Natural killer cell (primary cell): ENCODE measurements at places on chromosomes 3 and 15. TPM values are rescaled to one million over a fixed set of nuclear protein-coding genes. Genes with fewer than 3 reads are reported as not detected.

DNA sequence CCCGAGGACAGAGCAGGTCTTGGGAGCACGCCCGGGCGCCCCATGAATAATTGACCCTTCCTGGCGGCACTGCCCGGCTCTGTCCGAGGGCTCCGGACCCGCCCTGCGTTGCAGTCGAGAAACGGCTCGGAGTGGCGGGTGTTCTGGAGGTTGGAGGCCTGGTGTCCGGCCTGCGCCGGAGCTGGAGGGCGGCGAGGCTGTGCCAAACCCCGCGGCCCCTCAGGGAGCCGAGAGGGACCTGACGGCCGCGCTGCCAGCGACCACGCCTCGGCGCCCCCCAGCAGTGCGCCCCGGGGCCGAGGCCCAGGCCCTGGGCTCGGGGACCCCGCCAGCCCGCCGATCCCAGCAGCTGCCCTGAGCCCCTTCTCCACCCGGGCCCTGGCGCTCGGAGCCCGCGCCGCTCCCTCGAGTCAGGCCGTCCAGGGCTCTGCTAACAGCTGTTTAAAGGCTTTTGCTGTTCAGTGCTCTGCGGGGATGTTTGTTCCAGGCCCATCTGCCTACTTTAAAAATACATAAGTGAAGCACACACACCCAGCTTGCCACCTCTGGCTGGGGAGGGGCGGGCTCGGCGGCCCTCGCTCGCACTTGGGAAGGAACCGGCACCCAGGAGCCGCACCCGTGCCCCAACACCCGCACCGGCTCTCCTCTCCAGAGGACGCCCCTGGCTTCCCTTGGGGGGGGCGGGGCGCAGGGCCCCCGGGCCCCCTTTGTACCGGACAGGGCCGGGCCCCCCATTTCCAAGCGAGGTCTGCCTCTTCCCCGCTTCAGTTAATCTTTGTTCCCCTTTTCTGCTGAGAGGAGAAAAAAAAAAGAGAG is 730 bp upstream of the ZNF710 start:
- peak overlapping the region; percentile 89 for H3K4me3 ChIP-seq
- DNase-seq = peak; percentile 37
- no peaks in the 10 kb centered on the region for H3K36me3 ChIP-seq
- H3K27me3 ChIP-seq = no peaks in the 10 kb centered on the region

- DNase-seq = no peak
- H3K27ac ChIP-seq = no peak overlapping the region
- no peak overlapping the region for H3K4me3 ChIP-seq
- no peaks in the 10 kb centered on the region for H3K36me3 ChIP-seq
Measured at GRCh38 chr3:14209581-14210289, 31.1 kb downstream of the LSM3 start.

GRCh38 chr3:64673159-64673715 is 14.6 kb downstream of the ADAMTS9 start:
- no peak overlapping the region for H3K27ac ChIP-seq
- no peaks in the 10 kb centered on the region for H3K27me3 ChIP-seq
- DNase-seq = no peak

DNA sequence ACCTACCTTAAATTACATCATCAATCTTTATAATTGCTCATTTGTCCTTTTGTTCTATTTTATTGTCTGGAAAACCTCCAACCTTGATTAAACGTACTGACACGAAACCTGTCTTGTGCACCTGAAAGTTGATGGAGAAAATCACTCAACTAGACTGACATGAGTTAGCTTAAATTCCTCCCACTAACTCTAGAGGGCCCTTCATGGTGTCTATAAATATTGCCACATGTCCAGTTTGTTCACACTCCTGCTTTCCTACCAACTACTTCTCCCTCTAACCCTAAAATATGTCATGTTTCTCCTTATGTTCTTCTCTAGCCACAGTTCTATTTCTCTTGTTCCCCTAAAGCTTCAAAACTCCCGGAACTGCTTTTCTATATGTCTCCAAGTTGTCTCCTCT is 59.8 kb upstream of the SGO1 start:
- no peak for DNase-seq
- no peaks in the 10 kb centered on the region for H3K27me3 ChIP-seq
- H3K4me1 ChIP-seq = no peaks in the 10 kb centered on the region
- no peaks in the 10 kb centered on the region for H3K36me3 ChIP-seq
- no peak overlapping the region for H3K27ac ChIP-seq
- no peak overlapping the region for H3K4me3 ChIP-seq

- no peak for DNase-seq
- H3K27ac ChIP-seq = no peak overlapping the region
- no peaks in the 10 kb centered on the region for H3K27me3 ChIP-seq
- H3K36me3 ChIP-seq = peaks cover 19% of the 10 kb centered on the region
- no peak overlapping the region for H3K4me3 ChIP-seq
- no peaks in the 10 kb centered on the region for H3K4me1 ChIP-seq
Measured at GRCh38 chr3:167723025-167723512, 11.6 kb downstream of the PDCD10 start.

DNA sequence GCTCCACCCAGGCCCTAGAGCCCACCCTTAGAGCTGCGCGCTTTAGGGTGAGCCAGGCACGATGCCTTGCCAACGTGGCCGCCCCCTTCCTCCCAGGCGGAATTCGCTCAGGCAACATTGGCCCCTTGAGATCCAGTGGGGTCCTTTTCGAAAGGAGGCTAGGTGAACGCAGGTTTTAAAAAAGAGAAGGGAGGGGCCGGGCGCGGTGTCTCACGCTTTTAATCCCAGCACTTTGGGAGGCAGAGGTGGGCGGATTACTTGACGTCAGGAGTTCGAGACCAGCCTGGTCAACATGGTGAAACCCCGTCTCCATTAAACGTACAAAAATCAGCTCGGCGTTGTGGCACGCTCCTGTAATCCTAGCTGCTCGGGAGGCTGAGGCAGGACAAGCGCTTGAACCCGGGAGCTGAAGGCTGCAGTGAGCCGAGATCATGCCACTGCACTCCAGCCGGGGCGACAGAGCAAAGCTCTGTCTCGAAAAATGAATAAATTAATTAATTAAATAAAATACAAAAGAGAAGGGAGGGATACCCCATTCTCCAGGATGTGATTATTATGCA is 984 bp upstream of the RPP25 start:
- no peaks in the 10 kb centered on the region for H3K36me3 ChIP-seq
- peaks cover 33% of the 10 kb centered on the region for H3K4me1 ChIP-seq
- H3K4me3 ChIP-seq = peak overlapping the region; percentile 26

DNA sequence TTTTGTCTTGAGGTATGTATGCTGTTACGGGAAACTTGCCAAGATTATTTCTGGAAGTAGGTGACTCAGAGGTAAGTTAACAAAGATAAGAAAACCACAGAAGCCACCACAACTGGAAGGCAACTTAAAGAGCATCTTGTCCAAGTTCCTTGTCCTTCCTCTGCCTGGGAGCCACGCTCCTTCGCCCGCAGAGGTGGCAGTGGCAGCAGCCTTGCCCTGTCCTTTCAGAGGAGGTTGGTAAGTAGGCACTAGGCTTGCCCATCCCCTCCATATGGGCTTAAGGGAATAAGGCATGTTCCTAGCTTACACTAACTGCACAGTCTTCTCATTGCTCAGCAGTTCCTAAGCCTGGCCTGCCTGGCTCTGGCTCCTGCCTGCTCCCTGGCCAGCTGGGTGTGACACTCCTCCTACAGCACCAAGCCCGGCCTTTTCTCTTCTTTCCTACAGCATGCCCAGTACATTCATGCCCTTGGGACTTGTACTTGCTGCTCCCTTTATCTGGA is 48.0 kb upstream of the RAB6B start:
- no peaks in the 10 kb centered on the region for H3K27me3 ChIP-seq
- peaks cover 11% of the 10 kb centered on the region for H3K4me1 ChIP-seq
- no peak for DNase-seq
- H3K4me3 ChIP-seq = no peak overlapping the region
- H3K27ac ChIP-seq = no peak overlapping the region
- H3K36me3 ChIP-seq = no peaks in the 10 kb centered on the region

- no peaks in the 10 kb centered on the region for H3K4me1 ChIP-seq
- no peaks in the 10 kb centered on the region for H3K27me3 ChIP-seq
- no peak overlapping the region for H3K27ac ChIP-seq
- H3K36me3 ChIP-seq = peaks cover 5% of the 10 kb centered on the region
- DNase-seq = no peak
- H3K4me3 ChIP-seq = no peak overlapping the region
Measured at GRCh38 chr3:123239756-123240155, 38.0 kb downstream of the SEC22A start.

GRCh38 chr3:183892610-183893214 is 8.0 kb upstream of the PARL start:
- no peaks in the 10 kb centered on the region for H3K27me3 ChIP-seq
- no peaks in the 10 kb centered on the region for H3K4me1 ChIP-seq
- H3K4me3 ChIP-seq = no peak overlapping the region

Gene ARL14
- not detected for total RNA-seq

Gene MYL3
- total RNA-seq = not detected

Gene FBLN2
- total RNA-seq = 0.61 TPM

Gene DNAH12
- 0.30 TPM for total RNA-seq

Gene HACL1
- 37.3 TPM for total RNA-seq
